ENCODE measurements at places on chromosomes 6 and 20. TPM values are rescaled to one million over a fixed set of nuclear protein-coding genes. Genes with fewer than 3 reads are reported as not detected.

TBC1D20 gene
- 15.6 TPM for polyA plus RNA-seq

STMND1 gene
- 0.53 TPM for polyA plus RNA-seq

CST7 gene
- polyA plus RNA-seq: 2.9 TPM

RIPOR3 gene
- polyA plus RNA-seq: 2.6 TPM

TMEM244 gene
- polyA plus RNA-seq: not detected

BTNL2 gene
- polyA plus RNA-seq: not detected

RAMACL gene
- 0.26 TPM for polyA plus RNA-seq

PDE10A gene
- polyA plus RNA-seq: 0.21 TPM

RSPH3 gene
- 6.3 TPM for polyA plus RNA-seq

C6orf52 gene
- polyA plus RNA-seq: not detected

ENPP3 gene
- polyA plus RNA-seq: 0.10 TPM

SGK2 gene
- polyA plus RNA-seq: 0.73 TPM

MEP1A gene
- 0.01 TPM for polyA plus RNA-seq

SLC22A16 gene
- not detected for polyA plus RNA-seq

FKBP1C gene
- 0.04 TPM for polyA plus RNA-seq

OR2W1 gene
- polyA plus RNA-seq: not detected

HDAC2 gene
- 34.0 TPM for polyA plus RNA-seq

DEF6 gene
- polyA plus RNA-seq: 25.2 TPM

PNPLA1 gene
- 0.04 TPM for polyA plus RNA-seq

SOBP gene
- polyA plus RNA-seq: 0.84 TPM

PRL gene
- polyA plus RNA-seq: not detected

KHDC1L gene
- 0.22 TPM for polyA plus RNA-seq

Data from esophagus (tissue), 2 donors.